MV-4-11 (cell line): ENCODE measurements at places on chromosomes 2 and 18.
A peak's percentile ranks its signal among the peaks of the same experiment; 100 is the strongest.

DNA sequence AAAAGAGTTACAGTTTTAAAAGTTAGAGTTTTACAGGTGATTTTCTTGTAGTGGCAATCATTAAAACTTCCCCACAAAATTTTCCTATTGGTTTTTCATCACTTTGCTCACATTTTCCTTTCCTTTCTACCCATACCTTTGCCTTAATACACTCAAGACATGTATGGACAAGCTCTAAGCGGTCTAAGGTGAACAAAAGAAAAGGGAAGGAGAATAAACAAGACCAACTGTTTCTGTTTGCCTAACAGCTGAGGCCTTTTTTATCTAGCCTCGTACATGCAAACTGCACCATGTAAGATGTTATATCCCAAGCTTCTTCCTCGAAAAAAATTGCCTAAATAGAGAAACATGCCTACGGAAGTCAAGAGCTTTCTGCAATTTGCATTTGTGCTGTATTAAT, 33.9 kb upstream of the TBC1D8 start:
- DNase-seq, result no peak

DNA sequence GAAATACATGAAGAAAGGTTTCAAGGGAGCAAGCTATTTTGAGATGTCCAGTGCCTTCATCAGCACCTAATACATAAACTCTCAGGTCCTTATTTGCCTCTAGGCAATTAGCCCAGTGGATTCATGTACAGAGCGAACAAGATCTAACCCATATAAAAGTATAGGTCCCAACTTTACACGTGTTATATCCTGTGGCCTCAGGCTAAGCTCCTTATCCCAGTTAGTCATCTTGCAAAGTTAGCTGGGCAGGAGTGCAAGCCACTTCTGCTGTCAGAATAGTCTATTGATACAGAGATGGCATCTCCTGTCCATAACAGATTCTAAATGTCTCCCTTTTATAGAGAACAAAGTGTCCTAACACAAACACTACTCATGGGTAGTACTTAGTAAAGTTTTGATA, 203.9 kb upstream of the PIK3C3 start:
- no peak for DNase-seq

GRCh38 chr2:227783404-227784138, 30.1 kb upstream of the CCL20 start:
- peak; percentile 87 for DNase-seq

GRCh38 chr2:235343156-235343774, 150.6 kb upstream of the AGAP1 start:
- no peak for DNase-seq

DNA sequence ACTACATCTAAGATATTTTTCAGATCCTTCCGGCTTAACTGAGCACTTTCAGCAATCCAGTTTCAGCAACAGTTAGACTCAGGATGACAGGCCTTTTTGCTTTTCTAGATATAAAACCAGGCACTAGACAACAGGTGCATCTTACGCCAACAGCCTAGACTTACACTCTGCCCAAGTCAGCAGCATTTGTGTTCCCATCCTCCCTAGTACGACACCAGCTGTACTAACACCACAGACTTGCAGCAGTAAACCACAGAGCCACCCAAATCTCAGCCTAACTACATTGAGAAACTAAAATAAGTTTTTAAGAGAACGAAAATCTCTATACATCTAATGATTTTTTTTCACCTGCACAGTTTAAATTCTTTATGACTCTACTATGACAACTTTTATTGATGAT, 89.9 kb upstream of the DNMT3A start:
- DNase-seq, result peak; percentile 60

DNA sequence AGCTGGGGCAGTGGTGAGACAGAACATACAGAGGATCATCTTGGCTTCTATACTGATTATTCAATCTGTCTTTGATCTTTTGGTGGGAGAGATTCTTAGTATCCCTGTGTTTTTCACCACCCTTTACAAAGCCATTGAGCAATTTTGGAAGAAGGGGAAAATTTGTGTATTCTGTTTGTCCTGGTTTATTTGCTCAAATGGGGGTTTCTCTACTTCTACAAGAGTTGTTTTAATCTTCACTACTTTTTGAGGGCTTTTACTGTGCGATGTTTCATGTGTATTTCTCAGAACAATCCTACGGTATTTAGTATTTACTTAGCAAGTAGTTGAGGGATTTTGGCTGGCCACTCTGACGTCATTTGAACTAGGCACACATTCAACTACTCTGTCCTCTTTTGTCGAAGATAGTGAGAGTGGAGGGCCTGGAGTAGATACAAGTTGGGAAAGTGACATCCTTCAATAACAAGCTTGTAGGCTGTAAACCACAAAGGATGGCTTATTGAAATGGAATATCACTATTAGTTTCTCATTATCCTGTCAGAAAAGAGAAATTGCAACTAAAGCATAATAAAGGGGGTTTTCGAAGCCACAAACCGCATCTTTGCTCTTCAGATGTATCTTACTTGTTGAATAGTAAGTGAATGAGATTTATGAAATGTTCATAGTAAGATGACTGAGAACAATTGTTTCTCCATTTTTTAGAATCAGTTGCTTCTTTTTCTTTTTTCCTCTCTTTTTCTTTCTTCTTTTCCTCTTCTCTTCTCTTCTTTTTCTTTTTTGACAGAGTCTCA, 24.8 kb downstream of the FMNL2 start:
- DNase-seq, result no peak

DNA sequence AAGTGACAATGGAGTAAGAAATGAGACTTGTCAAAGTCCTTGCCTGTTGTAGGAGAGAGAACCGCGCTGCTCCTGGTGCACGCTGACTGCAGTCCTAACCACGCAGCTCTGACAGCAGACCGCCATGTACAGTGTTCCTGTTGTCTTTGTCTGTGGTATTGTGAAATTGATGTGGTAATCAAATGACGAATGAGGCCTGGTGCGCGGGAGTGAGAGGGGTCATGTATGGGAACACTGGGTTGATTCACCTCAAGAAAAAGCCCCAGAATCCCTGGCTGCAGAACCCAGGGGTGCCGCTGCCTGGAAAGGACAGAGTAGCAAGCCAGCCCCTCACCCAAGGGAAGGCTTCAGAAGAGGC, 64.0 kb downstream of the INPP4A start:
- peak; percentile 93 for DNase-seq

GRCh38 chr2:220166616-220167015, 539.2 kb downstream of the SLC4A3 start:
- no peak for DNase-seq

DNA sequence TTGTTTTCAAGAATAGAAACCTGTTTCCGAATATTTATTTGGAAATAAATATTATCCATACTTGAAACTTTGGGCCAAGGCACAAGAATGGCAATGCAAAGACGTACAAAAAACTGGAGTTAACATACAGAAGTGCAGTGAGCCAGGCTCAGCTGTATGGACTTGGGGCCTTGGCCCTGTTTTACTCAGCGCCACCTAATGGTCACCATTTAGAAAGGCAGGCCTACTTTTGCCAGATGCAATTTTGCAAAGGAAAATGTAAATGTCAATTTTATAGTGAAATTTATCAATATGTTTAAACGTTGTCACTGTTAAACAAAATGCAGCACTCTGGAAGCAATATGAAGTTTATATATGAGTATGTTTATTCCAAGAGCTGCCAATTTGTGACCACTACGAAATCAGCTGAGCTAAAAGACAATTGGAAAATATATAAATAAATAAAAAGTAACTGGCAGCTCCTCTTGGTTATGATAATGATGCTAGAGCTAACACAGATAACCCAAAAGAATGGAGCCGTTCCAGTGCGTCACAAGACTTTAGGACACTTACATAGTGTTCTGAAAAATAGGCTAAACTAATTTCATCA, 155.0 kb downstream of the ARHGAP15 start:
- peak; percentile 35 for DNase-seq

DNA sequence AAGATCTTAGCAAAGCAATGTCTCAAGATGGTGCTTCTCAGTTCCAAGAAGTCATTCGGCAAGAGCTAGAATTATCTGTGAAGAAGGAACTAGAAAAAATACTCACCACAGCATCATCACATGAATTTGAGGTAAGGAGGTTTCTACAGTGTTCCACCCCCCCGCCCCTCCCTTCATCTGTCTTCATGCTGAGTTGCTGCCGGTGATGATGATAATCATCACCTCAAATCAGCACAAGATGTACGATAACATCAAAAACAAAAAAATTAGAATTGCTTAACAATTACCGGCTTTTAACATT, 14.6 kb downstream of the UGP2 start:
- peak; percentile 96 for DNase-seq

GRCh38 chr2:239944694-239945551, 80.2 kb downstream of the NDUFA10 start:
- DNase-seq, result peak; percentile 35

GRCh38 chr2:138640921-138641676, 139.1 kb downstream of the NXPH2 start:
- DNase-seq, result no peak

GRCh38 chr18:49162226-49162864, 211.6 kb upstream of the SMAD7 start:
- DNase-seq, result peak; percentile 45

GRCh38 chr18:32801228-32801627, 28.4 kb upstream of the KLHL14 start:
- DNase-seq, result no peak

DNA sequence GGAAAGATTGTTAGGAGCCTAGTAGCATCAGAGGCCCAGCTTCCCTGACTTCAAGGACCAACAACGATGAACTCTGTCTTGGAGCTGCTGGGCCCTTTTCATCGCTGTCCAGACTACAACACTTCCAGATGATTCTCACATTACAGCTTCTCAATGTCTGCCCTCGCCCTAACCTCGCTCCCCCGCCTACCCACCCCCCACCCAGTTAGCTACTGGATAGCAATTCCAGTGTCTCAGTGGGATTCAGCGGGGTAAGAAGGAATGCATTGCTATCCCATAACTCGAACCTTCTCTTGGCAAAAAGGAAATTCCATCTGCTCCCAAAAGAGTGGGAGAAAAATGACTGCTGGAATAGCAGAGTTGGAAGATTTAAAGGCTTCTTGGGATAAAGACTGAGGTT, 65.0 kb downstream of the RPL37A start:
- no peak for DNase-seq

- DNase-seq, result peak; percentile 49
These were observed 186.4 kb downstream of the ANAPC1 start for GRCh38 chr2:111697560-111697959.

GRCh38 chr2:133026536-133027177, 356.7 kb upstream of the LYPD1 start:
- DNase-seq, result no peak

DNA sequence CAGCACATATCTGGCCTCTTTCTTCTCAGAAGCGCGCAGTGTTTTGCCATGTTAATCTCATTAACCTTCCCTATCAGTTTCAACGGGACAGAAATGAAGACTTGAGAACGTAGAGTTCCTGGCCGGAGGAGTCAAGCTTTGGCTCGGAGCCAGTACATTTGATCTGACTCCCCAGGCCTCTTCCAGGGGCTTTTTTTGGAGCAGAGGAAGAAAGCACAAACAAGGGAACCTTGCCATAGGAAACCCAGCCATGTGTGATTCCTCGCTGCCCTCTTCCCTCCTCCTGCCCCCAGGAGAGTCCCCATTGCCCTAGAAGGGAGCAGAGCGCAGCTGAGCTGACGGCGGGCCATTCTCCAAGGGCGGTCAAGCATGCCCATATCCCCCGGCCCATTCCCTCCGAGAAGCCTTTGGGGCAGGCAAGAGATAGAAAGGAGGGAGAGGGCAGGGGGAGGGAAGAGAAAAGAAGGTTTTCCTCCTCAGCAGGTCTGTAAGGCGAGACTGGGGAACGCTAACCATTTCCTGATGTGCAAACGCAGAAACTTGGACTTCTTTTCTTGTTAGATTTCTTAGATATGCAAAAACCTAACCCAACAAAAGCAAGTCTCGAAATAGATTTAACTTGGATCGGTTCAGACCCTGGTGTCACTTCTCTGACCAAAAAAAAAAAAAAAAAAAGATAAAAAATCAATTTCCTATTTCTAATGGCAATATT, 63.7 kb upstream of the POU3F3 start:
- no peak for DNase-seq

GRCh38 chr2:127706215-127706990, 5.1 kb downstream of the SFT2D3 start:
- DNase-seq, result no peak

DNA sequence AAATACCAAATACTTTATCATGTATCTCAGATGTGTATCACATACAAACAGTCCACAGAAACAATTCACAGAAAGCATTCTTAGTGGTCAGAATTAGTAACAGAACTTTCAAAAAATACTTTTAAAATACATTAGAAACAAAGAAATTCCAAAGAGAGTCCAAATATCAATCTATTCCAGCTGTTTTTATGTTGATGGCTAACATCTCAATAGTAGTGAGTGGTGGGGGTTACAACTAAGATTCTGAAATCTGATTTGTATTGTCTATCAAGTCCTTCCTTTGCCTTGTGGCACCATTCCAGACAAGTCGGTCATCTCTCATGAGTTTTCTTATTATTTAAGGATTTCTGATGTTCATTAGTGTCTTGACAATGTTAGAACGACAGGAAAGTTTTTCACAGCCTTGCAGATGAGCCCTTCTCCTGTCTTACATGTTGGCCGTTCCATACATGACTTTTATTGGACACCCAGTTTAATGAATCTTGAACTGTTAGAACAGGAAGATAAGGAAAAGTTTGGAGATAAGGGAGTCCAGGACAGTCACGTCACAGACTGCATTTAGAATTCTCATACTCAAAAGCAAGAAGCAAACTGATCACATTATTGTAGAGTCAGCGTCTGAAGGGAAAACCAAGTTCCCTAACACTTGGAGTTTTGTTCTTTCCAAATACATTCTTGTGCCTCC, 410.3 kb downstream of the PID1 start:
- no peak for DNase-seq

GRCh38 chr2:210399440-210400041, 77.0 kb downstream of the LANCL1 start:
- no peak for DNase-seq

DNA sequence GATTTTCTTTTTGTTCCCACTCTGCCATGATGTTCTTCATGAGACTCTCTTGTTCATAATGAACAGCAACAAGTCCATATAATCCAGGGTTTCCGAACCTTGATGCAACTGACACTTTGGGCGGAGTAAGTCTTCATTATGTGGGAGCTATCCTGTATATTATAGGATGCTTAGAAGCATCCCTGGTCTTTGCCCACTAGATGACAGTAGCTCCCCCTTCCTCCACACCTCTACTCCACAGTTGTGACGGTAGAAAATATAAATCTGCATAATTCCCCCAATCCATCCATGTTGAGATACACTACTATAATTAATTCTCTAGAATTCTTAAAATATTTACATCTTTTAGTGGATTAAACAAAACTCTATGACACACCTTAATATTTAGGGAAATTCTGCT, 482.2 kb upstream of the CELF4 start:
- DNase-seq, result no peak

DNA sequence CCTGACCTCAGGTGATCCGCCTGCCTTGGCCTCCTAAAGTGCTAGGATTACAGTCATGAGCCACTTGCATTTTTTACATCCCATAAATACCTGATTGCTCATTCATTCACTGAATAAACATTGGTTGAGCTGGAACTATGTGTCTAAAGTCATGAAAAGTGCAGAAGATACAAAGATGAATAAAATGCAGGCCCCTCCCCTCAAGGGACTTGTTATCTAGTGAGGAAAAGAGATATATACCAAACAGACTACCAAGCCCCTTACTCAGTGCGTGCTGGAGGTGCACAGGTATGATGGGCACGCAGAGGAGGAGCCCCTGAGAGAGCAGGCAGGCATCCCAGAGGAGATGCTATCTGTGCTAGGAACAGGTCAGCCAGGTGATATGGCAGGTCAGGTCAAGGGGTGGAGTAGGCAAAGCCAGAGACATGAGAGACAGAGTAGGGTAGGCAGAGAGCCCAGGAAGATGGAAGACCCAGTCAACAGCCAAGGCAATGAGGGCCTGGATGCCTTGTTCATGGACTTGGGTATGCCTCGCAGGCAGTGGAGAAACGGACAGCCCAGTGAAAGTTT, 7.7 kb downstream of the FHL2 start:
- DNase-seq, result no peak

- DNase-seq, result no peak
These were observed 11.8 kb upstream of the UGT1A8 start for GRCh38 chr2:233605680-233606079.
